HFFc6 (cell line): ENCODE measurements at places on chromosomes 2 and 18. TPM values are rescaled to one million over a fixed set of nuclear protein-coding genes. Genes with fewer than 3 reads are reported as not detected.

- DNase-seq, result no peak
Measured at GRCh38 chr18:47425365-47425764, 173.9 kb upstream of the SKOR2 start.

DNA sequence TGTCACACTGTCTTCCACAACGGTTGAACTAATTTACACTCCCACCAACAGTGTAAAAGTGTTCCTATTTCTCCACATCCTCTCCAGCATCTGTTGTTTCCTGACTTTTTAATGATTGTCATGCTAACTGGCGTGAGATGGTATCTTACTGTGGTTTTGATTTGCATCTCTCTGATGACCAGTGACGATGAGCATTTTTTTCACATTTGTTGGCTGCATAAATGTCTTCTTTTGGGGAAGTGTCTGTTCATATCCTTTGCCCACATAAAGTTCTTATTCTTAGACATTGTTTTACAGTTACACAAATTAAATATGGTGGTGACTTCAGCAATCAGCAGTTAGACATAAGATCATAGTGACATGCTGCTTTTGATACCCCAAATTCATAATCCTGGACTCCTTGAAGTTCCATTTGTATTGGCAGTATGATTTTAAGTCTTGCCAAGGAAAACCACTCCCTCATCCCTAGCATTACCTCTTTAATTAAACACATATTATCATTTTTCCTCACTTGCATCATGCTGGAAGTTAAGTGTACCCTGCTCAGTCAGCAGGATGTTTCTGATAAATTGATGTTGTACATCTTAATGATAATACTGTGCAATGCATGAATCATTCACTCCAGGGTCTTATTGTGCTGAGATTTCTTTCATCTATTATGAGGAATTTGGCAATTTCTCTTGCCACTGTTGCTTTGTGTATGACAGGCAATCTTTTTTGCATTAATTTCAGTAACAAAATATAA, 67.6 kb upstream of the STAT1 start:
- DNase-seq, result no peak

ZEB2 gene
- total RNA-seq, result 54.2 to 69.6 TPM (median 57.7 TPM) in 3 replicates

DNA sequence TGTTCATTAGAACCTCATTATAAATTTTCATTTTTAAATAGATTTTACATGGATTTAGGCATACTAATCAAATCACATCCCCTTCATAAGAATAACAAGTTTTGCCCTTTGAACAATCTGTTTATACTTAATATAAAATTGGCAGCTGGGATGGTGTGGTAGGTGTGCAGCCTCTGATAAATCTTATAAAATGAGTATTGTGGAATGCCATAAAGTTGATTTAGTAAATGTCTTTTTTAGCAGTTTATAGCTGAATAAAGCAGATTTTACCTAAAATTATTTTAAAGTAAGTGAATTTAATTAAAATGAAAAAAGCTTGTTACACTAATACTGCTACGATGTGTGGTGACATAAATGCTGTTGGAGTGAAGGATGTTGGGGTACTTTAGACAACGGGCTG, 35.5 kb downstream of the VAPA start:
- no peak for DNase-seq

RNF25 gene
- total RNA-seq, result 34.6 to 41.0 TPM (median 39.0 TPM) in 3 replicates

DNA sequence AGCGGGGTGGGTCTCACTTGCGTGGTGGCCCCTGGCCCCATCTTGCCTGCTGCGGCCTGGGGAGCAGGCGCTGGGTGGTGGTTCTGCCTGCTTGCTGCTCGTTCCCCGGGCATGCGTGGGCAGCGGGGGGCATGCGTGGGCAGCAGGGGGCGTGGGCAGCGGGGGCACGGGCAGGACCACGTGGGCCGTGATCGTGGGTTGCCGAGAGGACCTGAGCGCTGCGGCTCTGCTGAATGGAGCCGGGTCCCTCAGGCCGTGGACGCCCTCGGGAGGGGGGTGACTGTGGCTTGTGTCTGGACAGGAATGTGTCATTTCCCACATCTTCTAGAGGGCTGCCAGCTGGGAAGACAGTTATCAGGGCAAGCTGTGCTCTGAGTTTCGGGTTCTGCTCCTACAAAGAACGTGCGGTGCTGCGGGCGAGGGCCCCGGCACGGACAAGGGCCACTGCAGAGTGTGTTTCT, 8.3 kb upstream of the GAL3ST2 start:
- no peak for DNase-seq

SULT1C2 gene
- total RNA-seq, result not detected in 3 replicates

- DNase-seq, result no peak
Measured at GRCh38 chr18:13005289-13005688, 14.1 kb downstream of the CEP192 start.

DNA sequence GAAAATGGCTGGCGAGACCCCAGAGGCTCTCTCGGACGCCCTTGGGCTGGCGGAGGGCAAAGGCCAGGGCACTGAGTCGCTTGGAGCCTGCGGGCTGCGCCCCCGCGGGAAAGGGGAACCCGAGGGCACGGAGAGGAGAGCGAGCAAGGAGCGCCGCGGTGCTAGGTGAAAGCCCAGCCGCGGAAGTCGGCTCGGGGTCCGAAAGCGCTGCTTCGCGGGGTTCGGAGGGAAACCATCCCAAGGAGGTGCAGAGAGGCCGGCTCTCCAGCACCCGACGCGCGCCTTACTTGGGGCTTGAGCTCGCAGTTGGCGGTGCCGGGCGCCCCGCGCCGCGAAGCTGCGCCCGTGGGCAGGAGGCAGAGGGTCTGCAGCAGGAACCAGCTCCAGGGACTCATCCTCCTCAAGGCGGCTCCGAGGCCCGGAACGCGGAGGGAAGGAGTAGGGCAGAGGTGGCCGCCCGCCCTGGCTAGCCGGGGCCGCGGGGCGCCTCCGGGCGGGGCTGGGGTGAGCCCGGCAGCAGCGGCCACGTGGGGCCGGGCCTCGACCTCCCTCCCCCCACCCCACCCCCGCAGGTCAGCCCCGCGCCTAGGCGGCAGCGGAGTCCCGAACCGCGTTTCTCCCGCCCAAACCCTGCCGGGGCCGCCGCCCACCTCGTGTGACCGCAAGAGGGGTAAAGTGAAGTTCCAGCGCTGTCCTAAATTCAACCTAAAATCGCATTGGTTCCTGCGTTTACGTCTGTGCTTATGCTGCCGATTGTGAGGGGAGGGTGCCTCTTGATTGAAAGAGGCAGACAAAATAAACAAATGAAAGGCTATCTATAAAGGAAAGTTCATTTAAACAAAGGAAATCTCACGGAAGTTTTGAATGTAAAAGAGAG, at the start of gene TRABD2A:
TRABD2A (minus strand) TSS at position 440 of the 877 bp plus-strand sequence; CDS start at position 395, 45 bp downstream.
- no peak for DNase-seq

DNA sequence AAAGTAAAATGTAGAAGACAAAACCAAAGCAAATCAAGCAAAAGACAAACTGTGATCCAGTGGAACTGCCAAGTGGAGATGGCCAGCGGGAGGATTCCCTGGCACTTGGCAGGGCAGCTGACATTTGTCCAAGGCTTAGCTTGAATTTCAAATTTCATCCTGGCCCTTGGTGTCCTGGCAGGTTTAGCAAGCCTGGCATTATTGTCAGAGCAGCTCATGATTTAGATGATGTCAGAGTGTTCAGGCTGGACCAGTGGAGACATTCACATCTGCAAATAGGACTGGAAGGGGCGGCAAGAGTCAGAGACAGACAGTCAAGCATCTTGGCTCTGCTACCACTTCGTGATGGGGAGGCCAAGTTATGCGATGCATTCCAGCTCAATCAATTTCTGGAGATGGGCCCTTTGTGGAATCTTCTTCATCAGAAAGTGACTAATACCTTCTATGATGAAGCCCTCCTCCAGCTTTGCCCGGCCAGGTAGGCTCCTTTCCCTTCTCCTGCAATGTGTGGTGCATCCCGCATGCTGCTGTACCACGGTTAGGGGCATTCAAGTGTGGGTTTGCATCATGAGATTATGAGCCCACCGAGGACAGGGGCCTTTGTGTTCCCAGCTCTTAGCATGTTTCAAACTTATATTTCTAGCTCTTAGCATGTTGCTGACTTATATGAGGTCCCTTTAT, 199.7 kb downstream of the ANKRD30B start:
- no peak for DNase-seq

HNRNPA3 gene
- 149 to 227 TPM (median 204 TPM) in 3 replicates for total RNA-seq

- DNase-seq, result peak; percentile 76
Measured at GRCh38 chr2:47867205-47867604, 39.1 kb downstream of the FBXO11 start.

DNA sequence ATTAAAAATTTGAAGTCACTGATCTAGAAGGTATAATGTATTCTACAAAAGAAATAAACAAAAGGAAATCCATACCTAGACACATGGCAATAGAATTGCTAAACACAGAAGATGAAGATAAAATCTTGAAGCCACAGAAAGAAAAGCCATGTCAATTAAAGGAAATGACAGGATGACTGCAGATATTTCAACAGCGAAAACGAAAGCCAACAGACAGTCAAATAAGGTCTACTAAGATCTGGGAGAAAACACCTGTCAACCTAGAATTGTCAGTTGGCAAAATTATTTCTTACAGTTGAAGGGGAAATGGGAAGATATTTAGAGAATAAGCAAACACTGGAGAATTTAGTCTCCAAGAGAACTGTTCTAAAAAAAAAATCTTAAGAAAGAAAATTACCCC, 39.2 kb downstream of the NETO1 start:
- DNase-seq, result no peak

- no peak for DNase-seq
Measured at GRCh38 chr2:239855863-239856587, 169.1 kb downstream of the NDUFA10 start.

UNC80 gene
- not detected in 3 replicates for total RNA-seq

- no peak for DNase-seq
Measured at GRCh38 chr2:76749858-76750257, 772.3 kb downstream of the LRRTM4 start.

GRCh38 chr2:186256540-186256939, 229.5 kb upstream of the ZC3H15 start:
- peak; percentile 13 for DNase-seq

DNA sequence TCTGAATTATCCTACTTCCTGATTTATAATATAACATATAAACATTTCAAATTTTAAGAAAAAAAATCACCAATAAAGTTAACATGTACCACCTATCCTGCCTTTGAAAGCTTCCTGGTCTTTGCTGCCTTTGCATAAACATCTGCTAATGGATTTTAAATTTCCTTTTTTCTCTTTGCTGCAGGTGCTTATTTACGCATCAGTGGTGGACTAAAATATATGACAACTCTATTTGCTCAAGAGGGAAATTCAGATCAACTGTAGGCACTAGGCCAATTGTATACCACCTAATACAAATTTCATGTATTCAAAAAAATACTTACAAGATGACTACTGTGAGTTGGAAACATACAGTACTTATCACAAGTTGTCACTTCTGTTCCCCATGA, 57.2 kb downstream of the RAD51AP2 start:
- no peak for DNase-seq

GRCh38 chr2:96843538-96844268, at the start of gene ANKRD23:
TSS of gene ANKRD23 (minus strand) at chr2:96844021. CDS start at chr2:96843992, 29 bp downstream.
- no peak for DNase-seq

DNA sequence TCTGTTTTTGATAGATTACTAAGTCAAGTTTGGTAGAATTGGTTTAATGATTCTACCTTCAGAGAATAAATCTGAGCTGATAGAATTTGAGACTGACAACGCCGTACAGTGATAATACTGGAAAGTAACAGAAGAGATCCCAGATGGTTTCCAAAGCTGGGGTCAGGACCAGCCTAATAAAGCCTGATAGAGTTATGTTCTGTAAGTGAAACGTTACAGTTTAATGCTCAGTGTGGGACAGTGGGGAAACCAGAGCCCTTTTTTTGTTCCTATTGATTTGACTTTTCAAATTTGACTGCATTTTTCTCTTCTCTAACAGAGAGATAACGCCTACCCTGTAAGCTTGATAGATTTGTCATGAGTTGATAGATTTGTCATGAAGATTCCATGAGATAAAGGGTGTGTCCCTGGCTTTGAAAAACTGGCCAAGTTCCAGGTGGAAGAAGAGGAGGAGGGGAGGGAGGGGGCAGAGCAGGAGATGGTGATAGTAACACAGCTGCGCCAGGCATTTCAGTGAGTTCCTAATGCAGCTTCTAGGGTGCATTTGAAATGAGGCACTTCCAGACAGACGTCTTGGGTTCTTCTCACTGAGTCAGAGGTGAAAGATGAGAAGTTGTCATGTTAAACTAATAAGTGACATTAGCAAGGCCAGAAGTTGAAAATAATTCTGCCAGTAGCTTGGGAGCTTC, 65.1 kb downstream of the CERS6 start:
- no peak for DNase-seq

DNA sequence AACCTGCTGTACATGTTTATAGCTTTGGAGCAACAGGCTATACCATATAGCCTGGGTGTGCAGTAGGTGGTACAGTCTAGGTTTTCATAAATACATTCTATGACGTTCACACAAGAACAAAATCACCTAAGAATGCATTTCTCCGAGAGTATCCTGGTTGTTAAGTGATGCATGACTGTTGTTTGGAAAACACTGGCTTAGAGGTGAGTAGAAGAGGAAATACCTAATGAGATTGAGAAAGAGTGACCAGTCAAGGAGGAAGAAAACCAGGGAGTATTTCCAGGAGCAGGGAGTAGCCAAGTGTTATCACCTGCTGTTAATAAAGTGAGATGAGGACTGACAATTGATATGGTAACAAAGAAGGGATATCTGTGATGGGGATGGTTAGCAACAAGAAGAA, 2.9 kb upstream of the ZNF892 start:
- no peak for DNase-seq

POTEC gene
- total RNA-seq, result not detected in 3 replicates

GRCh38 chr2:223643309-223643708, 41.1 kb upstream of the SCG2 start:
- no peak for DNase-seq

GRCh38 chr2:62309465-62310091, 113.7 kb downstream of the B3GNT2 start:
- no peak for DNase-seq

GLB1L gene
- 5.6 to 6.5 TPM (median 5.9 TPM) in 3 replicates for total RNA-seq

- no peak for DNase-seq
Measured at GRCh38 chr2:12538138-12538694, 178.5 kb upstream of the TRIB2 start.

- peak; percentile 79 for DNase-seq
Measured at GRCh38 chr2:46481198-46482193, 2.1 kb downstream of the TMEM247 start.

UGT1A8 gene
- total RNA-seq, result not detected in 3 replicates

ANKRD29 gene
- 0.30 to 0.50 TPM in 2 of 3 replicates, not detected in the other for total RNA-seq

DNA sequence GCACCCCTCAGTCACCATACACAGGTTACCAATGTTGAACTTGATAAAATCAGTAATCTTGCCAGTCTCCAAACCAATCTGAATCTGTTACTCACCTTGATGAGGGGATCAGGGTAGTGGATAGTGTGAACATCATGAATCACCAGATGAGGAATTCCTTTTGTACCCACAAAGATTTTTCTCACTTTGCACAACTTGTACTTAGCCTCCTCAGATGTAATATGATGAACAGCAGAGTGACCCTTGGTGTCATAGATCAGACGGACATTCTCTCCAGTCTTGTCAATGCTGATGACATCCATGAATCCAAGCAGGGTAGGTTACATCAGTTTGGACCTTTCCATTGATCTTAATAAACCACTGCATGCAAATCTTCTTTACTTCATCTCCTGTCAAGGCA, 54.7 kb downstream of the MDH1 start:
- DNase-seq, result no peak

RAB12 gene
- total RNA-seq, result 34.1 to 38.4 TPM (median 35.4 TPM) in 3 replicates
